ENCODE measurements at places on chromosomes 11 and 22.

GRCh38 chr11:127273593-127274327 is 273.2 kb upstream of the KIRREL3 start:
- DNase-seq: no peak

DNA sequence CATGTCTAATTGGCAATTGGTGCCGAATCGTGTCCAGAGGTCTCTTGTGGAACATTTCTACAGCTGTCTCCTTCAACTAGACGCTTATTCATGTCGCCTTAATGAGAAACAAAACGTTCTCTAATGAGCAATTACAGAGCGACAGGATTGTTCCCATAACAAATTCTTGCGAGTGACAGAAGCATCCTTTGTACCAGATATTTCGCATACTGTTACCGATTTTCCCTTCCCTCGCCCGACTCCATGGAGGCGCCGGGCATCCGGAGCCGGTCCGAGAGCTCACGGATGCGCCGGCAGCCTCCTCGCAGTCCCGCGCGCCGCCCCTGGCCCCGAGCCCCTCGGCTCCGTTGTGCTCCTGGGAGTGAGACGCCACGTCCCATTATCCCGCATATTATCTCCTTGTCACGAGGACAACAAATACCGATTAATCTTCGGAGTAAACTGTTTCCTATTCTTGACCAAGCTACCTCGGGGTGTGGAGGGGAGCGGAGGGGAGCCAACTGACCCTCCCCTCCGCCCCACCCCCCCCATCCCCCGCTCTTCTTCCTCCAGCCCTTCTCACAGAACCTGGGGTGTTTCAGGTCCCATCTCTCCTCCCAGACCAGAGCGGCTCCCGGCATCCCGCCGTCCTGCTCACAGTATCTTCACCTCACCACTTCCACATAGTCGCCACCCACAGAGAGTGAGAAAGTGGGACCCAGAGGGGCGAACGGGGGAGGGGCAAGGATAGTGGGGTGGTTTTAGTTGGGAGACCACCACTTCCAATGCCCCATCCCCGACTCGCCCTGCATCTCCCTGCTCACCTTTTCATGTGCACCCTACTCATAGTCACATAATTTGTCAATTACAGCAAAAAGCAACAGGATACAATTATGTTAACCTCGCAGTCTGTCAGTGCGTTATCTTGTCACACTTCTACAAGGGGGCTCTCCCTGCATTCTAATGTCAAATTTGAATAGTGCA is 11.4 kb downstream of the PAX6 start:
- DNase-seq: no peak

GRCh38 chr11:10498426-10499250 is 42.3 kb downstream of the RNF141 start:
- no peak for DNase-seq

DNA sequence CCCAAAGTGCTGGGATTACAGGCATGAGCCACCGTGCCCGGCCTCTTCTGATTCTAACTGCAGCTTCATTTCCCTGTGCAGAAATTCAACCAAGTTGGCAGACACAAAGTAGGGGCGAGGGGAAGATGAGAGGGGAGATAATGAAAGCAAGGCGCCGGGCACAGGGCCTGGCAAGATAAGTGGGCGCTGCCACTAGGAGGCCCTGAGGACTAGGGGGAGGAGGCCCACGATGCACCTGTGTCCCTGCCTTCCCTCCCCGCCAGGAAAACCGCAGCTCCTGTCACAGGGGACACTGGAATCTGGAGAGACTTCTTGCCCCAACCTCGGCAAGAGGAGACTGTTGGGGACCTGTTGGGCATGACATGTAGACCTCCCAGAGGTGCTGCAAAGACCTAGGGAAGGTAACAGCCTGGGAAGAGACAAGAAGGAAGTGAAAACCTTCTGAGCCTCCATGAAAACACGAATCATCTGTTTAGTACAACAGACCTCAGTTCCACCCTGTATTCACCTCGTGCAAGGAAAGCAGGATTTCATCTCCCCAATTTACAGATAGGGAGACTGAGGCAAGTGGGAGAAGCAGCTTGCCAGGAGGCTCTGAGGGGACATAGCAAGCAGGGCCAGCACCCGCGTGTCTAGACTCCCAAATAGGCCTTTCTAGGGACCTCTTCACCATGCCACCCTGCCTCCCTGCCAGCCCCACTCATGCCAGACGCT is 3.1 kb upstream of the LGALS1 start:
- DNase-seq: no peak

- DNase-seq: no peak
Observed at GRCh38 chr11:102389253-102389652, 42.2 kb downstream of the BIRC2 start.

GRCh38 chr11:36719358-36720107 is 121.5 kb upstream of the RAG2 start:
- DNase-seq: no peak

DNA sequence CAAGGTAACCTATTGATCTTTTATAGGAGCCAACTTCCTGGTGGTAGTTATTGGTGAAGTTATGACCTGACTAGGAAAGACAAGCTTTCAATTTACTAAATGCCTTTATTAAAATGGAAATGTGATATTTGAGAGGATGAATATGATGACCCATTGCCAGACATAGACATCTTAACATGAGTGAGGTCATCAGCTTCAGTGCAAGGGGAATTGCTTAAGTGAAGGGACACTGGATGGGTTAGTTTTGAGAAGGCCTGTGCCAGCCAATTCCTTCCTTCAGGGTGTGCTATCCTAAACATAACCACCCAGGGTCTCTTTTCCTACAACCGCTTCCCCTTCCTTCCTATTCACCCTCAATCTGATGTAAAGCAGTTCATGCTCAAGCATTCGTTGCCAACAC is 21.5 kb downstream of the NAV2 start:
- DNase-seq: no peak

GRCh38 chr11:109697140-109697843 is 275.3 kb downstream of the C11orf87 start:
- DNase-seq: peak; percentile 29

GRCh38 chr11:117669062-117669461 is 128.0 kb downstream of the DSCAML1 start:
- no peak for DNase-seq

GRCh38 chr11:103953797-103954486 is 82.5 kb upstream of the DDI1 start:
- no peak for DNase-seq

- DNase-seq: no peak
Observed at GRCh38 chr22:45911601-45912271, 65.2 kb downstream of the WNT7B start.

DNA sequence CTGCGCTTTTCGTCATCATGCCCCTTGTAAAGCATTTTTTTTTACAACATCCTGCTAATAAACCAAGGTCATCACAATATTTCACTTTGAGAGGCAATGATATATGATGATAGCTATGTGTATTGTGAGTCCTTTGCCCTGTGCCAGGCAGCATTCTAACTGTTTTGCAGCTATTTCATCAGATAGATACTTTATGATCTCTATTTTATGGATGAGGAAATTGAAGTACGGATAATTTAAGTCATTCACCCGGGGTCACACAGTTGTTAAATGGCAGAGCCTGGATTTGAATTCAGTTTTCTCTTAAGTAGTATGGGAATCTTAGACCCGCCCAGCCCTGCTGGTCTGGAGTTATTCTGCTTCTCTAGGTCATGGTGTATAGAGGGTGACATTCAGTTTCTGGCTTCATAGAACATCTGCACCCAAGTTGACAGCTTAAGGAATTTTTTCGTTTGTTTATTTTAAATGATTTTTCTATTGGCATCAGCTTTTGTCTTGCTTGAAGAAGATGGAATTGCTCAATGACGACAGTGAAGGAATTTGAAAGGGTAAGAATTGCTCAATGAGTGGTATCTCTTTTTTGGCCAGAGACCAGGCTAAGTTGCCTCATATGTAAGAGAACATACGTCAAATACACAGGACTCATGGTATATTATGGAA is 926 bp downstream of the PRR5L start:
- no peak for DNase-seq

GRCh38 chr11:26909991-26910591 is 83.8 kb upstream of the FIBIN start:
- no peak for DNase-seq
